ENCODE measurements at places on chromosomes 11 and 22.

- no peak for DNase-seq
Observed at GRCh38 chr22:46046299-46046685, 69.3 kb upstream of the WNT7B start.

DNA sequence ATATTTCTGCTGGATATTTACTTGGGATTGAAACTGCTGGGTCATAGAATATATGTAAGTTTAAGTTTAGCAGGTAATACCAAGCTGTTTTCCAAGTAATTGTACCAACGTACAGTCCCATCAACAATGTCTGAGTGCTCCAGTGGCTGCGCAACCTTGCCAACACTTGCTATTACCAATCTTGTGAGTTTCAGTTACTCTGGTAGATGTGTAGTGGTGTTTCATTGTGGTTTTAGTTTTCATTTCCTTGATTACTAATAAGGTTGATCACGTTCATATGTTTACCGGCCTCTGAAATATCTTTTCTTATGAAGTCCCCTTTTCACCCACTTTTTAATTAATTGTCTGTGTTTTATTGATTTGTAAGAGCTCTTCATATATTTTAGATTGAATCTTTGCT is 370.6 kb upstream of the CADM1 start:
- DNase-seq, result no peak

DNA sequence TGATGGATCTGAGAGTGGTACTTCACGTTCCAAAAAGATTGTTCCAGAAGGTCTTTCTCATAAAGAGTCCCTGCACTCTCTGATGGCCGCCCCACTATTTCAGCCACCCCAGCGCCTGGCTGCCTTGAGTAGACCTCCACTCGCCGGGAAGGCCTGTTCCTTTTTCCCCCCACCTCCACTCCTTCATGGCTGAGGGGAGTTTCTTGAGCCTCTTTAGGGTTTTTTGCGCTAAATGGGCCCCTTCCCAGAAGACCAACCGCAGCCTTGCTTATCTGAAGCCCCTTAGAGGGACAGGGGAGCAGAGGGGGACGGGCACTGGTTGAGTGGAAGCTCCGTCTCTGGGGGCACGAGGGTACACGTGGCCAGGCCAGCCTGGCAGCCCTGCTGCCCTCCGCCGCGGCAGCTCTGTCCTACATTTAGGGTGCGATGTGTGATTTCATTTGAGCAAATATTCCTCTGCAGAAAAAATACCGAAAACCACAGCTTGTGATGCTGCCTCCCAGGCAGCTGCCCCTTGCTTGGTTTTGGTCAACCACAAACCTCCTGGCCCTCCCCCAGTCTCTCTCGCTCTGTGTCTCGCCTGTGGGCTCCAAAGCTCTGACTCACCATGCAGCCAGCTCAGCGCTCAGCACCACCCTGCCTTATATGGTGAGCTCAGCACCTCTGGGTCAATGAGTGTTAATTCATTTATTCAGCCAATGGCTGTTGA is 88.7 kb downstream of the TP53I11 start:
- peak; percentile 63 for DNase-seq

DNA sequence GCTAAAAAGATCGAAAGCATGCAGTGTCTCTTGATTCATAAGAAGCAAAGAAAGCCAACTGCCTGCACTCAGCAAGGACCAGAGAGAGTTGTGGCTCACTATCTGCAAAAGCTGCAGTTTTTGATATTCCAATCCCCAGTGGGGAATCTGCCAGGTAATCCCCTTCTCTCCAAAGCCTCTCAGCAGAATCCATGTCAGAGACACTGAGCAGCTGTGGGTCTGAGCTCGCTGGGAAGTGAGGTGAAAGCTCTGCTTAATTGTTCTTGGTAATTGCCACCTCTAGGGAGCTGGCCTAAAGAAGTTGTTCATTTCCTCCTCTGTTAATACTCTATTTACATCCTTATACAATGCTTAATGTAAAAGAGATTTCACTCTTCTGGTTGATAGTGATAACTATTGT is 261.3 kb upstream of the LRRC4C start:
- no peak for DNase-seq

DNA sequence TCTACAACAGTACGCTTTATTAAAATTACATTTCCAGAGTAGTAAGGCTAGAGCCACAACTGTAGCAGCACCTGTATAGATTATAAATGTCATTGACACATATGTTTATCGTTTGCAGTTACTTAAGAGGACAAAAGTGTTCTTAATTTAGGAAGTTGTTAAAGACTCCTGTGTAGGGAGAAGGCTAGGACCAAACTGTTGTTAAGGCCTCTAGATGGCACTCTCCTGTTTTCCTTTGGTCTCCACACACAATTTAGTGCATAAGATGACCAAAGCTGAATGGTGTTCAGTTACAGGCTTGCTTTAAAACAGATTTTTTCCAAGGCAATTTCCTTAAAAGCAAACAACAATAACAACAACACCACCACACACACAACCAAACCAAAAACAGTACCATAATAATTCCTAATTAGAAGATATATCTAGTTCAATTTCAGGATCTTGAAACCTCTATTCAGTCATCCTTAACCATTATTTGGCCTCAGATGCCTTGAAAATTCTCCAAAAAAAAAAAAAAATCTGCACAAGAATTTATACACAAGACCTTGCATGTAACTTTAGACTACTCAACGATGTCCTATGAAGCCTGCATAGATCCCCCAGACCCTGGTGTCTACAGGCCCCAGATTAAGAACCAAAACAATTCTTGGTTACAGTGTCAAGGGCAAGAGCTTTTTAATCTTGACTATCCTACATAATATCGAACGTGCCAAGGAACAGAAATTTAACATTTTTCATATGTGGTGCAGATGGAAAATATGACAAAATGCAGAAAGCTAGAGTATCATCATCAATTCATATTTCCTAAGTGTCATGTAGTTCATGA is 42.6 kb upstream of the APOA1 start:
- DNase-seq, result no peak

- DNase-seq, result no peak
Observed at GRCh38 chr11:76243193-76243956, 37.1 kb upstream of the WNT11 start.

DNA sequence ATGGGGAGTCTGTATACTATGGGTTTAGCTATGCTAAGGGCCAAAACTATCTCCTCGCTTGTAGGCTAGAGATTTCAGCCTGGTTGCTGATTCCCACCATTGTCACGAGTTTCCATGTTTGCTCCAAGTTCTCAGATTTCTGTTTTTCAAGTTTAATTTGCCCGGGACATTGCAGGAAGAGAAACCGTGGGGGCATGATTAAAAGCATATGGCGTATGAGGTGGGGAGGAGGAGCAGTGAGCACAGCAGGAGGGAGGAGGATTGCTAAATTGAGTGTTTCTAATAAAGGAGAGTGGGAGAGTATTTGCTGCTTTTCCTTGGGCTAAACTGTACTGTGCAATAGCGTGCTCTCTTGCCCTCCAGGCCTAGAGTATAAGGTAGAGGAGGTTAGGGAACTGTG is 558.4 kb downstream of the METTL15 start:
- no peak for DNase-seq

DNA sequence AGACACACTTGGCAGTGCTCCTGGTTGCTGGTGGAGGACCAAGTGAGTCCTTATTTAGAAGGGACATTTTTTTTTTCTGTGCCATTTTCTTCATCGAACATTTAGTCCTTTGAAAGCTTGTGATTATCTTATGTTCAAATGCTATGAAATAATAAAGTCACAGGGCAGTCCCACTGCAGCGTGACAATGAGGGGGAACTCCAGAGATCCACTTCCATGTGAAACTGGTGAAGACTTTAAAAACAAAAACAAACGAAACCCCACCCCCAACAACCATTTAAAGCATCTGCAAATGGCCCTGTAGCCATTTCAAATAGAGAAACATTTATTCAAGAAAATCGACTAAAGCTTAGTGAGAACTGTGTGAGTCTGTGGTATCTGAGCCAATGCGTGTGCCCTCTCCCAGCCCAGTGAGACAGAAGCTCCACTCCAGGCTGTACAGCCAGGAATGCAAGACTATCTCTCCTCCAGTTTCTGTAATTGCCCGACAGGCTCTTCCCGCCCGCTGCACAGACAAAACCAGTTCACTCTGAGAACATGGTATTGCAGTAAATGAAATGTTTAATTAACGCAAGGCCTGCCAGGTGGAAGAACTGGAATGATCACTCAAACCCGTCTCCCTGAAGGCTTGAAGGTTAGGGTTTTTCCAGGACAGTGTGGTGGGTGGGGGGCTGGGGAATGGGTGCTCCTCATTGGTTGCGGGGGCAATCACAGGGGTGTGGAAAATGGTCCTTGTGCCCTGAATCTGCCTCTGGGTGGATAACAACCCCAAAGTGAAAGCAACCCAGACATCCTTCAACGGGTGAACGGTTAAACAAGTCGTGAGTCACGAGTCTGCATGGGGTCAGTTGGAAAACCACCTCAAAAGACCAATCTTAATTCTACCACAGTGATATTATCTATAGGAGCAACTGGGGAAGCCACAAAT is 8.4 kb downstream of the KRTAP5-6 start:
- DNase-seq, result no peak

DNA sequence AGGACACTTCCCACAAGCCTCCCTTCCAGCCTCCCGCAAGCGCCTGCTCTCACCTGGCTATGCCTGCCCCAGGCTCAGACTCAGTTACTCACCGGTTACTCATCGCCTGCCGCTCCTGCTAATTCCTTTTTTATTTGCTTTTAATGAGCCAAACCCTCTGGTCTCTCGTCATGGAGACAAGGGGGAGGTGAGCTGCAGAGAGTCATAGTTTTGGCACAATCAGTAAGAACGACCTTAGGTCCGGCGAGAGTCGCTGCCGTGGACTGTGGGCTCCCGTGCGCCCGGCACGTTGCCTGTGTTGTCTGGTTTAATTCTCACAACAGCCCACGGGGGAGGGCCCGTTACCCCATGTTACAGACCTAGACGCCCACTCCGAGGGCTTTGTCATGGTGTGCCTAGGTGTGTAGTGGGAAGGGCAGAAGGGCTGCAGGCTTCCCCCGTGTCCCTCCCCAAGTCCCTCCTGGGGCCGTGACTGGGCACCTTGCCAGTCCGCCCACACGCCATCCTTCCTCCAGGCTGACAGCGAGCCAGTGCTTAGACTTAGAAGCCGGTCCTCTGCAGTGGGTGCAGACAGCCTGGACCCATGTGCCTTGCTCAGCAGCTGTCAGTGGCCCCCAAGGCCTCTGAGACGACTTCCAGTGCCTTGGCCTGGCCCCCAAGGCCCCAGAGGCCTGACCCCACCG is 42.2 kb downstream of the WNT7B start:
- no peak for DNase-seq

GRCh38 chr11:111530091-111530490 is 10.4 kb upstream of the LAYN start:
- no peak for DNase-seq

GRCh38 chr11:32891657-32892354 is 805 bp upstream of the QSER1 start:
- DNase-seq, result no peak

GRCh38 chr11:64348383-64349024 is 8.5 kb downstream of the CCDC88B start:
- DNase-seq, result no peak

DNA sequence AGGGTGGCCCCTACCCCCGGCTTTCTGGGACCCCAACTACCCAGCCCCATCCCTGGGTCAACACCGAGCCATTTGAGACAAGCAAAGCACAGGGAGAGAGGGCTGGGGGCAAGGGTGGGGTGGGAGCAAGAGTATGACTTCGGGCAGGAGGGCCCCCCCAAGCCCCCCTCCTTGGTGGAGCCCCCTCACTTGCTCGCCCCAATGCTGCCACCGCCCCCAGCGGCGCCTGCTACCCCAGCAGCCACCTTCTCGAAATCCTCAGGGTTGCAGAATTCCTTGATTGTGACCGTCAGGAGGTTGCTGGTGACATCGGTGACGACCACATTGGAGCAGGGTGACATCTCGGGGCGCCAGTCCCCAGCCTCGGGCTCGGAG is 6.0 kb downstream of the CBX6 start:
- no peak for DNase-seq

DNA sequence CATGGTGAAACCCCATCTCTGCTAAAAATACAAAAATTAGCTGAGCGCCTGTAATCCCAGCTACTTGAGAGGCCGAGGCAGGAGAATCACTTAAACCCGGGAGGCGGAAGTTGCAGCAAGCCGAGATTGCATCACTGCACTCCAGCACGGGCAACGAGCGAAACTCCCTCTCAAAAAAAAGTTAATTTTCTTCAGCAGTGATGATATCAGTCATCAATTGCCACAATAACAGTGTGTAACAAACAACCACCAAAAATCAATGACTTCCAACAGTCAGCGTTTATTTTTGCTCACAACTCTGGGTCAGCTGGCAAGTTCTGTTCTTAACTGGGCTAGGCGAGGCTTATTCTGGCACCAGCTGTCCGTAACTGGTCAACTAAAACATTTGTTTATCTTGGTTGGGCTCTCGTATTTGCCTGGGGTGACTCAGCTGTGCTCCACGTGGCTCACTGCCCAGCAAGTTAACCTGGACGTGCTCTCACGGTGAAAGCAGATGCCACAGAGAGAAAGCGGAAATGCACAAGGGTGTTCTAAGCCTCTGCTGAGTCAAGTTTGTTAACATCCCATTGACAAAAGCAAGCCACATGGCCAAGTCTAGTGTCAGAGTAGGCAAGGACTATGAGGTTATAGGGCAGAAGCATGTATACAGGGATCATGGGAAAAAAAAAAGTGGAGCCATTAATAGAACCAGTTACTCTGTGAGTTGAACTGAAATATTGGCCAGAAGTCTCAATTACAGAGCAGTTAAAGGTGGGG is 52.1 kb downstream of the LHFPL7 start:
- DNase-seq, result no peak

GRCh38 chr22:44646668-44647067 is 55.3 kb upstream of the PRR5 start:
- no peak for DNase-seq

DNA sequence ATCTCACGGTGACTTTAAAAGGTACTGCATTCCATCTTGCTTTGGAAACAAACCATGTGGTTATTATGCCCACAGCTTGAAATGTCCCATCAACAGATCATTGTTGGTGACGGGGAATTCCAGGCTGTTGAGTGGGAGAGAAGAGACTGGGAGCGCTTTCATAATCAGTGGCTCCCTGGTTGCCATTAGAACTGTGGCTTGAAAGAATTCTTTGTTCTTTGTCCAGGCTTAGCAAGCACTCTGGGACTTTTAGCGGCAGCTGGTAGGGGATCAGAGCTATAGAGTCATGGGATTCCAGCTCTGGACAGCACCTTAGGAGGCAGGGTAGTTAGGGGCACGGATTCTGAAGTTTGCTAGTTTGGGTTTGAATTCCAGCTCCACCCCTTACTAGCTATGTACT is 22.0 kb downstream of the MMP20 start:
- DNase-seq, result no peak
